Dermis microvascular lymphatic vessel endothelial cell (primary cell): ENCODE measurements at places on chromosomes 16 and 17. TPM values are rescaled to one million over a fixed set of nuclear protein-coding genes. Genes with fewer than 3 reads are reported as not detected.

- DNase-seq: no peak
These were observed 18.5 kb upstream of the HEXD start for GRCh38 chr17:82399601-82400101.

- no peak for DNase-seq
These were observed 772 bp downstream of the PFAS start for GRCh38 chr17:8249621-8250500.

- DNase-seq: no peak
These were observed 5.7 kb downstream of the NECAB2 start for GRCh38 chr16:83973581-83974385.

The CD300H gene
- not detected in 2 replicates for total RNA-seq

GRCh38 chr17:44350733-44351226 lies 5.7 kb downstream of the GRN start:
- peak; percentile 40 for DNase-seq

DNA sequence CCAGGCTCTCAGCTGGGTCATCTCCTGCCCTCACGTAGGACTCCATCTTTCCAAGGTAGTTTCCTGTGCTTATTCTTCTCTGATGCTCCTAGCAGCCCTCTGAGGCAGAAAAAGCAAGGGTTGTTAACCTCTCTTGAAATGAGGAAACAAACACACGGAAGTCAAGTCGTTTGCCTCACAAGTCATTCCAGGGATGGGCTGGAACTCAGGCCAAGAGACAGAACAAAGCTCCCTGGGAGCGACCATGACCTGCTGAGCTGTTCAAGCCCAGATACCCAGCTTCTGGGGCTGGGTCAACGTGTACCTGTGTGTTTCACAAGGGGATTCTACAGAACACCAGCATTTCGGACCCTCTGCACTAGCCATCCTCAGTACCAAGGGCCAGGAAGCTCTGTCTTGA lies 28.1 kb downstream of the SRL start:
- DNase-seq: no peak
